Psoas muscle (tissue), 8 donors: ENCODE measurements at places on chromosomes 4 and X. TPM values are rescaled to one million over a fixed set of nuclear protein-coding genes. Genes with fewer than 3 reads are reported as not detected.

GRCh38 chr4:42638993-42639392 is 17.9 kb downstream of the ATP8A1 start:
- H3K4me3 ChIP-seq: no peak overlapping the region
- peaks cover 76% of the 10 kb centered on the region for H3K4me1 ChIP-seq
- H3K36me3 ChIP-seq: no peaks in the 10 kb centered on the region
- no peaks in the 10 kb centered on the region for H3K27me3 ChIP-seq
- DNase-seq: no peak

DNA sequence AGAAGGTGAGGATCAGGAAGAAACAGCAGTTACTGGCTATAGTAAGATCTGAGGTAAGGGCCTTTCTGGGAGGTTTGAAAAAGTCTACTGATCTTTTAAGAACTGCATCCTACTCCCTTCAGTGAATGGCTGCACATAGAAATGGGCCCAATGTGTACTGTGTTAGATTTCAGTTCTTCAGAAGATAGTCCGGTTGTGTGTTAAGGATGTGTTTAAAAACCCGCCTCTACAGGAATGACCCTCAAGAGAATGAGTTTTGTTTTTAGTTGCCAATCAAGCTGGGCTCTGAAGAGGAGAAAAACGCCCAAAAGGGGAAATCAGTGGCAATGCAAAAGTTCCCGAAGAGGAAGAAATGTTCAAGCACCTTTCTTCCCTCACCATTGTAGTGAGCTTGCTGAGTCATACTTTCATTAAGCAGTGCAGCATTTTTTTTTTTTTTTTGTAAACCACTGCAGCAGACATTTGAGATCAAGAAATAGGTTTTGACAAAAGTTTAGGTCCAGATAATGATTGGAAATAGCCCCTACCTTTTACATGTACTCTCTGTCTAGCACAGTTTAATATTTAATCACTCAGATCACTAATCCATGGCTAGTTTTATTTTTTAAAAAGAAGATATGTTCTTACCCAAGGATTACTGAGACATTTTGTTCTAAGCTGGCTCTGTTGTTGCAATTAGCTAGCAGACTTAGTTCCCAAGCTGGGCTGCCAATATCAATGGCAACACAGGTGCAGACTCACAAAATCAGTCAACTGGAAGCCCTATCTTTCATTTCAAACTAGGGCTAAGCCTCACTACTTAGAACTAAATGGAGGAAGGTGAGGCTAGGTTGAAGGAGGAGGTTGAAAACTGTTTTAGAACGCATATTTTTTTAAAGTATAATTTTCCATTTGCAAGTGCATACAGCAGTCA is 7.0 kb upstream of the TRPC5OS start:
- no peaks in the 10 kb centered on the region for H3K4me1 ChIP-seq
- H3K27me3 ChIP-seq: no peaks in the 10 kb centered on the region
- H3K4me3 ChIP-seq: no peak overlapping the region
- H3K36me3 ChIP-seq: no peaks in the 10 kb centered on the region

- no peak overlapping the region for H3K27ac ChIP-seq
- no peak overlapping the region for H3K4me3 ChIP-seq
- H3K4me1 ChIP-seq: no peaks in the 10 kb centered on the region
- H3K27me3 ChIP-seq: peaks cover 5% of the 10 kb centered on the region
- no peak for DNase-seq
- no peaks in the 10 kb centered on the region for H3K36me3 ChIP-seq
Observed at GRCh38 chr4:4808086-4808485, 51.4 kb upstream of the MSX1 start.

DNA sequence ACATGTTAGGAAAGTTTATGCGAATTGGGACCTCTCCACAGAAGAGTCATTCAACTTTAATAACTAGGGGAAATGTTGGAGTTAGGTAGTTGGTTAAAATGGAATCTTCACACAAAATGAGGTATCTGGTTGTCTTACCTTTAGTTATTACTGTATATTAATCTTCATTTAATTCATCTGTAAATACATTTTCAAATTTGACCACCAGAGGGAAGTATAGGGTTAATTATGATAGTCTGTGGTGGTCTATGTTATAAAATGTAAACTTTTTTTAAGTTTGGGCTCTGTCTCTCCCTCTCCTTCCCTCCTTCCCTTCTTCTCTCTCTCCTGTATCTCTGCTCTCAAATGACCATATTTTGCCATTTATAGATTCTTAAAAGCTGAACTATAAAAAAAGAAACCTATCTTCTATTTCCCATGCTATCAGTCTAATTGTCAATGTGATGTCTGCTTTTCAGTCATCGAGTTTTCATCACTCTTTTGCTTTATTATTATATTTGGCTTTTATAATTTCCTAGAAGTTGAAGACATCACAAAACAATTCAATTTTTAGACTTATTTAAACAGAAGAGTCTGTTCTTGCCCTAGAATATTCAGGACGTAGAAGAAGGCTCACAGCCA is 49.8 kb downstream of the TMEM144 start:
- H3K36me3 ChIP-seq: no peaks in the 10 kb centered on the region
- no peaks in the 10 kb centered on the region for H3K4me1 ChIP-seq
- no peaks in the 10 kb centered on the region for H3K27me3 ChIP-seq
- no peak overlapping the region for H3K4me3 ChIP-seq
- no peak overlapping the region for H3K27ac ChIP-seq

GRCh38 chrX:10015723-10016518 is 48.8 kb downstream of the CLDN34 start:
- peak; percentile 67 for DNase-seq
- peak overlapping the region; percentile 71 for H3K4me3 ChIP-seq
- H3K4me1 ChIP-seq: peaks cover 4% of the 10 kb centered on the region
- no peaks in the 10 kb centered on the region for H3K27me3 ChIP-seq
- H3K27ac ChIP-seq: peak overlapping the region; percentile 72

DNA sequence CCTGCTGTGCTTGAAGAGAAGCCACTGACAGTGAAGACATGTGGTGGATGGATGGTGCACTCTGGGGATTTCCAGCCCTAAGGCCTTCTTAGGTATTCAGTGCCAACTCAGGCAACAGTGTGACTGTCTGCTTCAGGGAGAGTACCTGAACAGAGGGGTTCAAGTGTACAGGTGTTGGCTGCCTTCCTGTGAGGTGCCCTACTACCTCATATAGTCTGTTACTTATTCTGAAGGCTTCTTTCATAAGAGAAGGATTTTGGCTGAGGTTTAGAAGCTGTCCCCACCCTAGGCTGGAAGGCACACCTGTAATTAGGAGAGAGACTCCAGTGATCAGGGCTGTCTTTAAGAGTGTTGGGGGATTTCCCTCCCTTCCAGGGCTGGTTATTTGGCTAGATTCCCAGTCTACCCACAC is 1.8 kb downstream of the FTHL17 start:
- H3K27ac ChIP-seq: no peak overlapping the region
- DNase-seq: no peak
- H3K27me3 ChIP-seq: peaks cover 5% of the 10 kb centered on the region
- no peak overlapping the region for H3K4me3 ChIP-seq

DNA sequence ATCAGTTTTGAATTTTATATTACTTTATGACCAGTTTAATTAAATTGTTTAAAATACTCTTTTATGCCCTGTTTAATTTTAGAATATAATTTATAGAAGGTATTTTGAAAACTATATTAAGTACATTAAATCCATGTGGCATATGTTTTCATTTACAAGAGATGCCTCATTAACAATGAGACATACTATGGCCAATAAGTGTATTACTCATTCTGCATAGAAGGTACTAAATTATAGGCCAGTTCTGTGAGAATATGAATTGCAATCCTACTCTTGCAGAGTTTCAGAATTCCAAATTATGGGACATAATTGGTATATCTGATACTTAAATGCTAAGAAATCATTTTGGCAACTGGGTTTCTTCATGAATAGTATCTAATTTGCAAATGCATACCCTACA is 951.1 kb downstream of the FAT4 start:
- H3K4me1 ChIP-seq: no peaks in the 10 kb centered on the region
- H3K27ac ChIP-seq: no peak overlapping the region
- DNase-seq: no peak
- H3K4me3 ChIP-seq: no peak overlapping the region

DNA sequence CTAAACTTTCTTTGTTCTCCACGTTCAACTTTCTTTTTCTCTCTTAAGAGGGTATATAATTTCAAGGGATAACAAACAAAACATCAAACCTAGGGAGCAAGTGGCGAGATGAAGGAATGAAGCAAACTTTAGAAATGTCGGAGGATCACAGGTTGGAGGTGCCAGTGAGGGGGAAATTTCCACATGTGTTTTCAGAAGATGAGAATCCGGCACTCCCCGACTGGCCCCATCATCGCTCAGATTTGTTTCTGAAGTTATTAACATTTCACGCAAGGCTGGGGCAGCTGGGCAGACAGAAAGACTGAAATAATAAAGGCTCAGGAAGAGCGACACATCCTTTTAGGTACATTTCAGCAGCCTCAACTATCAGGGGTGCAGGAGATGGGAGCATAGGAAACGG is 134.9 kb downstream of the SMIM20 start:
- H3K27ac ChIP-seq: peak overlapping the region; percentile 62
- H3K36me3 ChIP-seq: no peaks in the 10 kb centered on the region
- DNase-seq: peak; percentile 30
- H3K27me3 ChIP-seq: no peaks in the 10 kb centered on the region
- H3K4me1 ChIP-seq: no peaks in the 10 kb centered on the region
- no peak overlapping the region for H3K4me3 ChIP-seq

- peak; percentile 7 for DNase-seq
- no peak overlapping the region for H3K27ac ChIP-seq
- H3K36me3 ChIP-seq: no peaks in the 10 kb centered on the region
Observed at GRCh38 chr4:8082517-8083055, 76.0 kb downstream of the ABLIM2 start.

DNA sequence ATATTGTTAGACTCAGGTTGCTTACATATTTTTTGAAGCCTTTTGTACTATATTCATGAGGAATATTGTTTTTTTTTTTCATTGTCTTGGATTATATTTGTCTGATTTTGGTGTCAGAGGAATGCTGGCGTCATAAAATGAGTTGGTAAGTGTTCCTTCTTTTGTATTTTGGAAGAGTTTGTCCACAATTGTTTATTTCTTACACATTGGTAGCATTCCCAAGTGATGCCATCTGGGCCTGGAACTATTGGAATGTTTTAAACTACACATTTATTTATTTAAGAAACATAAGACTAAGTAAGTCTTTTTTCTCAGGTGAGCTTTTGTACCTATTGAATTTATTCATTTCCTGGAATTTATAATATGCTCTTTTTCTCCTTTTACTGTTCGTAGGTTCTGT is 107.6 kb downstream of the LARP1B start:
- no peak for DNase-seq
- H3K4me3 ChIP-seq: no peak overlapping the region
- H3K27ac ChIP-seq: no peak overlapping the region

DNA sequence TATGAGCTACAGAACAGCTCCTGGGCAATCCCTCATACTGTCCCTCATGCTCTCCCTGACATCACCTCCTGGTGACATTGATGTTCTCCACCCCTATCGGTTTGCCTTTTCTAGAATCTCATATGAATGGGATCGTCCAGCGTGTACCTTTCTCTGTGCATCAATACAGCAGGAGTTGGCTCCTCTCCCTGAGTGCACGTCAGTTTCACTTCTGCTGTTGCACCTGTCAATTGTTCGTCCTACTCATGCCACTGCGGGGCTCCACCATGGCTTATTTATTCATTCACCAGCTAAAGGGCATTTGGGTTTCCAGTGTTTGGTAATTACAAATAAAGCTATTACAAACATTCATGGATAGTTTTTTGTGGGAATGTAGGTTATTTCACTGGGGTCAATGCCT is 269.1 kb upstream of the ZFP42 start:
- H3K4me3 ChIP-seq: no peak overlapping the region
- no peaks in the 10 kb centered on the region for H3K36me3 ChIP-seq
- H3K27me3 ChIP-seq: no peaks in the 10 kb centered on the region
- no peak overlapping the region for H3K27ac ChIP-seq
- no peaks in the 10 kb centered on the region for H3K4me1 ChIP-seq

DNA sequence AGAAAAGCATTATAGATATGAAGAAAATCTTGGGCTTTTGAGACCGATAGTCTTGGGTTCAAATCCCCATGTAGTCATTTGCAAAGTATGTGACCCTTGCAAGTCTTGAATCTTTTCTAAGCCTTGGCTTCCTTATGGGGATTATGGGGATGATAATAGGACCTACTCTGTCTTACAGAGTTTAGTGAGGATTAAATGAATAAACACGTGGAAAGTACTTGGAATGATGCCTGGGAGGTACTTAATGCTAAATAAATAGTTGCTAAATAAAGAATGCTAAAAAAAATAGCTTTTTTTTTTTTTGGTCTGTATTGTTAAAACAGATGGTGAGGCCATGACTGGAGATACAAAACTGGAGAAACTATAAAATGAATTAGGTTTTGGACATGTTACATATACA is 292.7 kb downstream of the GPAT3 start:
- no peaks in the 10 kb centered on the region for H3K27me3 ChIP-seq
- no peaks in the 10 kb centered on the region for H3K36me3 ChIP-seq
- no peaks in the 10 kb centered on the region for H3K4me1 ChIP-seq
- no peak overlapping the region for H3K27ac ChIP-seq
- no peak for DNase-seq

The PRDM5 gene
- 2.2 TPM for total RNA-seq

The SPINK2 gene
- total RNA-seq: not detected

The PABPC1L2B gene
- total RNA-seq: not detected
